ENCODE measurements at places on chromosomes 6 and 20.

DNA sequence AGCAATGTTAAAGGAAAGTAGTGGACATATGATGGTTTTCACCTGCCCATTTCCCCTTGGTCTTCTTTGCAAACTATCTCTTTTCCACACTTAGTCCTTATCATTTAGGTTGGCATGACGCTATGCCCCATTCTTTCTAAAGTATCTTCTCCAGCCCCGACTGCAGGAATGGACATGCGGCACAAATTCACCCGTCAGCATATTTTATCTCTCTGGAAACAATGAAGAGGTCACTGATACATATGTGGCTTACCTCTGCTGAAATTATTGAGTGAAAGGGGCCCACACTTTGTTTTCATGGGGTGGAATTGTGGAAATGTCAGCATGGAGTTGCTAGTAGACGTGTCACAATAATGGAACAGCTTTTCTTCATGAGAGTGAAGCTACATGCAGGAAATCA lies 45.8 kb upstream of the MEI4 start:
- DNase-seq: no peak

- DNase-seq: no peak
These were observed 360.7 kb upstream of the ZFP64 start for GRCh38 chr20:52552181-52552872.

GRCh38 chr20:53813636-53814035 lies 220.0 kb upstream of the ZNF217 start:
- DNase-seq: no peak

- no peak for DNase-seq
These were observed 156.9 kb downstream of the VEGFA start for GRCh38 chr6:43926634-43927531.

- no peak for DNase-seq
These were observed 860.2 kb upstream of the MAP3K7 start for GRCh38 chr6:91447081-91447480.

- no peak for DNase-seq
These were observed 165.7 kb upstream of the RREB1 start for GRCh38 chr6:6942091-6942490.

GRCh38 chr6:141251286-141251685 lies 881.4 kb upstream of the GJE1 start:
- no peak for DNase-seq

All from stimulated activated CD8-positive, alpha-beta memory T cell treated with anti-CD3 and anti-CD28 coated beads, Interleukin-12 subunit alpha, Interleukin-12 subunit beta, amount 100 ng/mL, for 4 hours (primary cell).